Ovary (tissue), 10 donors: ENCODE measurements at places on chromosomes 3 and 15. TPM values are rescaled to one million over a fixed set of nuclear protein-coding genes. Genes with fewer than 3 reads are reported as not detected.
A peak's percentile ranks its signal among the peaks of the same experiment; 100 is the strongest.

DNA sequence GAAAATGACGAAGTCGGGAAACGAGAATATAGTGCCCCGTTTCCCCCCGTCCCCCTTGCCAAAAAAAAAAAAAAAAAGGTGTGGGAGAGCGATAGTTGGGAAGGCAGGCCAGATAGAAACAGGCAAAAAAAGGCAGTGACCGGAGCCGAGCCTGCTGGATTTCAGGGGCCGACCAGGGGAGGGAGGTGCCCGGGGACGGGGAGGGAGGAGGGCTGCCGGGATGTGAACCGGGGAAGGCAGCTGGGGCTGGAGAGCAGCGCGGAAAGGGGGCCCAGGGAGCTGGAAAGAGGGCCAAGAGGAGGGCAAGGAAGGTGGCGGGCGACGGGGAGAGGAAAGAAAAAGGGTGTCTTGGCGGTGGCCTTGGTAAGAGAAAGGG is 837 bp downstream of the LRRN1 start:
- no peaks in the 10 kb centered on the region for H3K4me1 ChIP-seq
- peak overlapping the region; percentile 49 for H3K4me3 ChIP-seq
- H3K27me3 ChIP-seq, result no peaks in the 10 kb centered on the region
- DNase-seq, result peak; percentile 38
- no peak overlapping the region for H3K27ac ChIP-seq

GRCh38 chr15:57189466-57189865 is 186.8 kb upstream of the CGNL1 start:
- no peaks in the 10 kb centered on the region for H3K4me1 ChIP-seq
- no peak for DNase-seq
- no peaks in the 10 kb centered on the region for H3K36me3 ChIP-seq
- H3K4me3 ChIP-seq, result no peak overlapping the region
- no peak overlapping the region for H3K27ac ChIP-seq

TIGIT gene
- 0.28 TPM for total RNA-seq

DNA sequence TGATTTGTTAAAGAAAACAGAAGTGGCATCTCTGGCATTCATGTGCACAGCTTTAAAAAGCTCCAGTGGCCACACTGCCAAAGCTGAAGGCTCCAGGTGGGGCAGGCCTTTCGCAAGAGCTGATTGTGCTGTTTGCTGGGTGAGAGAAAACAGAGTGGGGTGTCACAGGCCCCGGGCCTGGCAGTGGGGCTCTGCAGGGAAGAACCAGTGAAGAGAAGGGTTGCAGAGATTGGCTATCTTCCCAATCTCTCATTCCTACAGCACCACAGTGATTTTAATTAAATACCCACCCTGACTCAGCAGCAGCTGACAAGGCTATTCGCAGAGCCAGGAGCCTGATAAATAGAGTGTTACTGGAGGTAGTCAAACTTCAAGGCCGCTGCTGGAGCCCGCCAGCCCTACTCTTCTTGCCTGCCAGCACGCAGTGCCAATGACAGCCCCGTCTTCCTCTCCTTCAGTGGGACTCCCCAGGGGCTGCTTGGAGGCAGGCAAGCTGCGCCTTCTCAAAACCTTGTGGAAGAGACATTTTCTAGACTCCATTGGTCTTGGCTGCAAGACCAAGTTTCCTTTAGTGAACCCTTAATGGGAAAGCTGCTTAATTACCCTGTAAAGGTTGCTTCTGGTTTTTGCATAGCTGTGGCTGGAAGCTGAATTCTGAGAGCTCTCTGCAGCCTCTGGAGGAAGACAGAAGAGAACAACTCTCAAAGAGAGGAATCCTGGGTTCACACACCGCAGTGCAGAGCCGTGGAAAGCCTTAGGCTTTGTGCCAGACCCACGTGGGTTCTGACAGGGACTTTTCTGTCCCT is 225.8 kb upstream of the SLCO3A1 start:
- no peaks in the 10 kb centered on the region for H3K36me3 ChIP-seq
- DNase-seq, result peak; percentile 18
- H3K27ac ChIP-seq, result no peak overlapping the region
- H3K4me3 ChIP-seq, result no peak overlapping the region

TGM5 gene
- total RNA-seq, result not detected
